ENCODE measurements at places on chromosomes 4 and X. TPM values are rescaled to one million over a fixed set of nuclear protein-coding genes. Genes with fewer than 3 reads are reported as not detected.

The BEND2 gene
- 0.48 TPM for total RNA-seq

The RHOXF1 gene
- total RNA-seq = 1.4 TPM

DNA sequence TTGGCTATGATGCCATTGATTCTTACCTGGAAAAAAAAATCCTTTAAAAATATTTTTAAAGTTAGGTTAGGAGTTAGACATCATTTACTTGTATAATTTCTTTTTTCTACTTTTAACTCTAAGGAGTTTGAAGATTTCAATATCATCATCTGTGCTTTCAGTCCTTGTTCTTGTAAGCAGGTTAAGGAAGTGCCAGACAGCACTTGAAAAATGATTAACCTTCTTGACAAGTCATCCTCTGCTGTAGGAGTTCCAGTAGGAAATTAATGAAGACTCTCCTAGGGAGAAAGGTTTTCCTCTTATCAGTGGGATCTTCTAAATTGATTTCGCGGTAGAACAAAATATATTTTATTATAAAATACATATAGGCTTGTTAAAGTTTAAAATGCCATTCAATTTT is 29.1 kb upstream of the ANAPC4 start:
- no peaks in the 10 kb centered on the region for H3K27me3 ChIP-seq
- peaks cover 5% of the 10 kb centered on the region for H3K36me3 ChIP-seq
- no peak overlapping the region for H3K4me3 ChIP-seq
- no peaks in the 10 kb centered on the region for H3K4me1 ChIP-seq
- no peak for DNase-seq

GRCh38 chr4:100968046-100968445 is 379.3 kb downstream of the PPP3CA start:
- DNase-seq = no peak
- no peak overlapping the region for H3K27ac ChIP-seq
- no peak overlapping the region for H3K4me3 ChIP-seq
- H3K27me3 ChIP-seq = no peaks in the 10 kb centered on the region
- no peaks in the 10 kb centered on the region for H3K36me3 ChIP-seq
- H3K4me1 ChIP-seq = no peaks in the 10 kb centered on the region

GRCh38 chr4:151833174-151833573 is 72.4 kb upstream of the GATB start:
- no peaks in the 10 kb centered on the region for H3K27me3 ChIP-seq
- H3K27ac ChIP-seq = no peak overlapping the region
- H3K4me3 ChIP-seq = no peak overlapping the region
- no peaks in the 10 kb centered on the region for H3K36me3 ChIP-seq
- no peaks in the 10 kb centered on the region for H3K4me1 ChIP-seq

GRCh38 chr4:67332627-67333026 is 212.7 kb downstream of the CENPC start:
- no peaks in the 10 kb centered on the region for H3K36me3 ChIP-seq
- no peaks in the 10 kb centered on the region for H3K4me1 ChIP-seq
- no peak overlapping the region for H3K27ac ChIP-seq
- no peaks in the 10 kb centered on the region for H3K27me3 ChIP-seq
